ENCODE measurements at places on chromosomes 7 and 10.

DNA sequence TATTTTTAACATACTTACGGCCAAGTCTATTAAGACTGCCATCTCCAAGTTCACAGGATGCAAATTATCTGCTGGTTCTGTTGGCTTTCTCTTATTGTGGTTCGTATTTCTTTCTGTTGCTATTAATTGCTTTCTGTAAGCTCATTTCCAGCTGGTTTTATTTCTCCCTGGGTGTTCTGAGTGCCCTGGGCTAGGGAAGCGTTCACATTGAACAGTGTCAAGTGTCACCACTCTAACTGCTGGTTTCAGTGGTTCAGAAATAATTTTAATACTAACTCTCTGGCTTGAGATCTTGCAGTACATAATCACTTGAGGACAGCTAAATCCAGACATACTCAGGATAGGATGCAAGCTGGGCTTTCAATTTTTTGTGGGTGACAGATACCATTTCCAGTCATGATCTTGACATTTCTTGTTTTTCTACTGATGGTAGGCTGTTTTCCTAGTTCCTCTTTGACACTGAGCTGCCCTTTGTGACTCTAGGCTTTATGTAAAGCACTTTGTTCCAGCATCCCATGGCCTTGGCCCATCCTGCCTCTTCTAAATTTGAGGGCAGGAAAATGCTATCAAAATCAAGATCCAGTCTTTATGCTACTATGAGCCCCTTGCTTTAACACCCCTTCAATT is 117.6 kb downstream of the SNX13 start:
- DNase-seq: no peak

GRCh38 chr7:47190462-47190861 is 391.4 kb downstream of the TNS3 start:
- DNase-seq: no peak

- DNase-seq: no peak
Measured at GRCh38 chr10:70504521-70505358, 26.2 kb downstream of the PALD1 start.

GRCh38 chr10:114655671-114656070 is 2.4 kb downstream of the ABLIM1 start:
- DNase-seq: no peak

DNA sequence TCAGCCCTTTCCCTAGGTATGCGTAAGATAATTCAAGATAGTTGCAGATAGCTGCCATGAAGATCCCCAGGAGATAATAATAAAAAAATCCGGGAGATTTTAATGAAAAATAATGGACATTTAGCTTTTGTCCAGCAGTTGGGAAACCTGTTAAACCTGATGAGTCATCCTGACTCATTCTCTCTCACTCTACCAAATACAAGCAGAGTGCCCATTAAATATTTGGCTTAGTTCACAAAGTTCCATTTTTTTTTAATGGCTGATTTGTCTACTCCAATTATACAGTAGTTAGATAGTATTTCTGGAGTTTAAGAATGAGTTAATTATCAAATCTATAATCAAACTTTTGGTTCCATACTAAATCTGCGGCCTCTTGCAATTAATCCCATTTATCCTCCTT is 2.1 kb upstream of the SHTN1 start:
- no peak for DNase-seq

- DNase-seq: no peak
Measured at GRCh38 chr10:99403674-99404073, 26.8 kb downstream of the GOT1 start.

GRCh38 chr10:31693491-31693890 is 235.1 kb downstream of the ARHGAP12 start:
- no peak for DNase-seq

GRCh38 chr10:131075218-131075770 is 236.2 kb downstream of the TCERG1L start:
- no peak for DNase-seq

GRCh38 chr7:1127001-1127400 is 33.0 kb downstream of the ZFAND2A start:
- no peak for DNase-seq

GRCh38 chr10:54660397-54660796 is 140.6 kb downstream of the PCDH15 start:
- DNase-seq: no peak
